ENCODE measurements at places on chromosomes 1 and 21. TPM values are rescaled to one million over a fixed set of nuclear protein-coding genes. Genes with fewer than 3 reads are reported as not detected.

Gene RGS5
- 63.9 TPM for total RNA-seq

Gene RGS13
- total RNA-seq: 0.48 TPM

Gene LCE1C
- not detected for total RNA-seq

GRCh38 chr1:231923491-231924041 is 297.0 kb downstream of the DISC1 start:
- no peak for DNase-seq
- no peaks in the 10 kb centered on the region for H3K27me3 ChIP-seq
- no peak overlapping the region for H3K27ac ChIP-seq
- H3K4me1 ChIP-seq: no peaks in the 10 kb centered on the region
- H3K4me3 ChIP-seq: no peak overlapping the region

DNA sequence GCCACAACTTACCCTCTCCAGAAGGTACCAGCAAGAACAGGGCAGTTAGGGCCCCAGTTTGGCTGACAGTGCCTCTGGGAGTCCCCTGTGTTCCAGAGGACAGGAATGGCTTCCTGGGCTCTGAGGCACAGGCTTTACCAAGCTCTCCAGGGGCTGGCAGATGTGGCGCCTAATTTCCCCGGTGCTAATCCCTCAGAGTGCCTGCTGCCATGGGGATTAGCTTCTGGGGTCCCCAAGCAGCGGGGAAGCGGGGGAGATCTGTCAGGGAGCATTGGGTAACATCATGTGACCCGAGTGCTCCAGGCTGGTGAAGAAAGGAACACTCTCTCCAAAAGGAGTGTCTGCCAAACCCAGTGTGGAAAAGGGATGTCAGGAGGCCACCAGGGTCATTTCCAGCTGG is at the start of gene LACTBL1:
TSS of gene LACTBL1 (minus strand) at position 107 of the 400 bp plus-strand sequence. CDS start 550 bp downstream, outside the sequence.
- no peaks in the 10 kb centered on the region for H3K4me1 ChIP-seq
- no peaks in the 10 kb centered on the region for H3K27me3 ChIP-seq
- no peaks in the 10 kb centered on the region for H3K36me3 ChIP-seq
- no peak for DNase-seq

- no peaks in the 10 kb centered on the region for H3K27me3 ChIP-seq
- no peak overlapping the region for H3K4me3 ChIP-seq
- H3K36me3 ChIP-seq: peaks cover 9% of the 10 kb centered on the region
- no peak overlapping the region for H3K27ac ChIP-seq
- DNase-seq: no peak
These were observed 90.6 kb downstream of the SDCCAG8 start for GRCh38 chr1:243346468-243346867.

DNA sequence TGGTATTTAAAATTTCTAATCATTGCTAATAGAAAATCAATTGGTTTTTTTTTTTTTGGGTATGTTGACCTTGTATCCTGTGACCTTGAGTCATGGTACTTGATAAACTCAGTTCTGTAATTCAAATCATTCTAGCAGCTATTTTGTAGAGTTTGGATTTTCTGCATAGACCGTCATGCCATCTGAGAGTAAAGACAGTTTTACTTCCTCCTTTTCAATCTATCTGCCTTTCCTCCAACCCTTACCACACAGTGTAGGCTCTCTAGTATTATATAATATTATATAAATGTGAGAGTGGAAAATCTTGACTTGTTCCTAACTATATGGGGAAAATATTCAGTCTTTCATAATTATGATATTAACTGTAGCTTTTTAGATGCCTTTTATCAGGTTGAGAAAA is 7.0 kb downstream of the TDRD5 start:
- no peak overlapping the region for H3K4me3 ChIP-seq
- no peaks in the 10 kb centered on the region for H3K36me3 ChIP-seq
- DNase-seq: no peak

GRCh38 chr1:109116286-109116685 is 2.4 kb downstream of the ELAPOR1 start:
- DNase-seq: no peak
- no peak overlapping the region for H3K27ac ChIP-seq
- H3K36me3 ChIP-seq: no peaks in the 10 kb centered on the region
- no peaks in the 10 kb centered on the region for H3K27me3 ChIP-seq

Measured in lung (tissue), 17 donors.